AML-193 (cell line): ENCODE measurements at places on chromosomes 11 and 22.

DNA sequence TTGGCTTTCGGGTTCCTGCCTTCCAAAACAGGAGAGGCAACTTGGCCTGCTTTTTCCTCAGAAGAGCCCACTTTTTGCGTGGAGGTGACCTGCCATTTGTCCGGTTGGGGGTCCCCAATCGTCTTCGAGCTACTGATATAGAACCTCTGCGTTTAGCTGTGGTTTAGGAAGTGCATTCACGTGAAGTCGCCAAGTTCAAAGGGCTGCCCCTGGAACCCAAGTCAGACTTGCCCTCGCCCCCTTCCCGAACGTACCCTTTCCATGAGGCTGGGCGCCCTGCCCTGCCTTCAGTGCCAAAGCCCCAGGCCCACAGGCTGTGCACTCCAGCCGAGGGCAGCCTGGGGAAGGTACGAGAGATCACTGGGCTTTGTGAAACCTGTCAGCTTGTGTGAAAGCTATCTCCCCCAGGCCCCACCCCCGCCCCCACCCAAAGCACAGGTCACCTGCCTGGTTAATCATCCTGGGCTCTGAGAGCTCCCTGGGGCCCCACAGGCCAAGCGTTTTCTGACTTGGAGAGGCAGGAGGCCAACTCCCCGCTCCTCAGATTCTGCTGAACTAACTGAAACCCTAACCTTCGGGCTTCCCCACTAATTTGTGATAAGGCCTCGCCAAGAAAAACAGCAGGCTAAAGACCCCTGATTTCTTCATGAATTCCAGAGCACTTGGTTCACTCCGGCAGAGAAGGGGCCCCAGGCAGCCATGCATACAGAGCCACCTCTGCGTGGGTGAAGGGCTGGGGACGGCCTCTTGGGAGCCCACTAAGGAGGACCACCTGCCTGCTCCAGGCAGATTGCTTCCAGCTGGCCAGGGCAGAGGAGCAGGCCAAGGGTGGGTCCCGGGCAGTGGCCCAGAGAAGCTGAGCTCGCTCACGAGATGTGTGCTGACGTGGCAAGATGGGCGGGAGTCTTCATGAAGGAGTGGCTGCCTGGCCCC lies 25.8 kb upstream of the KCNQ1OT1 start:
- DNase-seq, result no peak

GRCh38 chr11:47001781-47002181 lies 65.2 kb downstream of the CSTPP1 start:
- DNase-seq, result no peak

- peak; percentile 72 for DNase-seq
Observed at GRCh38 chr11:4626207-4627099, 10.8 kb upstream of the OR51D1 start.

DNA sequence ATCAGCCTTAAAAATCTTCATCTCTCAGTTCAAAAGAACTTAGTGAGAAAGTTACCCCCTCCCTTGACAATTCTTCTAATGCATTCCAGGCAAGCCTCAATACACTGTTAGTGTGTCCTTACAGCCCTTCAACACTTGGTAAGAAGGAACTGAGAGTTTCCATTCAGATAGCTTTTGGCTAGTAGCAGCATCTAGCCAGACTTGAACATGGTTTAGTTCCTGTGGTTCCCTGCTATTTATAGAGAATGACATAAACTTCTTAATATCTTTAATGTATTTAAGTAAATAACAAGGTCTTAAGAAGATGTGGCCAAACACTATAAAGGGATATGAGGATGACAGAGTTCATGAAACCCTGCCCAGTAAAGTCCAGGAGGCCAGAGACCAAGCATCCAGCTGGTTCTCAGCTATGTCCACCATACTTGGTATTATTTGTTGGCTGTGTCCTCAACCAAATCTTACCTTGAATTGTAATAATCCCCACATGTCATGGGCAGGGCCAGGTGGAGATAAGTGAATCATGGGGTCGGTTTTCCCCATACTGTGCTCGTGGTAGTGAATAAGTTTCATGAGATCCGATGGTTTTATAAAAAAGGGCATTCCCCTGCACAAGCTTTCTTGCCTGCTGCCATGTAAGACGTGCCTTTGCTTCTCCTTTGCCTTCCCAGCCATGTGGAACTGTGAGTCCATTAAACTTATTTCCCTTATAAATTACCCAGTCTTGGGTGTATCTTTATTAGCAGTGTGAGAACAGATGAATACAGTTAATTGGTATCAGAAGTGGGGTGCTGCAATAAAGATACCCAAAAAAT lies 132.4 kb downstream of the LARGE1 start:
- no peak for DNase-seq

- DNase-seq, result peak; percentile 1
Observed at GRCh38 chr11:114892381-114893197, 214.3 kb downstream of the NXPE2 start.
